ENCODE measurements at places on chromosomes 13 and 19. TPM values are rescaled to one million over a fixed set of nuclear protein-coding genes. Genes with fewer than 3 reads are reported as not detected.
A peak's percentile ranks its signal among the peaks of the same experiment; 100 is the strongest.

DNA sequence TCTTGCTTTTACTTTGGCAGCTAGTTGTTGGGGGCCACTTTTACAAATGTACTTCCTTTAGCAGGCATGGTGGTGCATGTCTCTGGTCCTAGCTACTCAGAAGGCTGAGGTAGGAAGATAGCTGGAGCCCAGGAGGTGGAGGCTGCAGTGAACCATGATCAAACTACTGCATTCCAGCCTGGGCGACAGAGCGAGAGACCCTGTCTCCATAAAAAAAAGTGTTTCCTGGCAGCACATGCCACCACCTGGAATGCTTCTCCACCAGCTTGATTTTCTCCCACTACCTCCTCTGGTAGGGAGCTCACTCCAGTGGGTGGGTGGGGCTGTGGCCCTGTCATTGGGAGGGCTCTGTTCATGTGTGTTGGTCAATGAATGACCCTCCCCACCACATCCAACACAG is 12.5 kb downstream of the FZR1 start:
- H3K4me3 ChIP-seq: no peak overlapping the region
- H3K27ac ChIP-seq: no peak overlapping the region
- H3K4me1 ChIP-seq: no peaks in the 10 kb centered on the region
- H3K27me3 ChIP-seq: no peaks in the 10 kb centered on the region

GRCh38 chr19:49458567-49458903 is 5.5 kb downstream of the ALDH16A1 start:
- no peak overlapping the region for H3K4me3 ChIP-seq
- no peak for DNase-seq
- H3K36me3 ChIP-seq: no peaks in the 10 kb centered on the region

IFNL1 gene
- not detected for total RNA-seq

- H3K27me3 ChIP-seq: no peaks in the 10 kb centered on the region
- H3K36me3 ChIP-seq: no peaks in the 10 kb centered on the region
- no peak overlapping the region for H3K4me3 ChIP-seq
- H3K4me1 ChIP-seq: no peaks in the 10 kb centered on the region
- peak; percentile 4 for DNase-seq
These were observed 334.6 kb downstream of the MYO16 start for GRCh38 chr13:108963846-108964600.

KLF2 gene
- 4.8 TPM for total RNA-seq

DNA sequence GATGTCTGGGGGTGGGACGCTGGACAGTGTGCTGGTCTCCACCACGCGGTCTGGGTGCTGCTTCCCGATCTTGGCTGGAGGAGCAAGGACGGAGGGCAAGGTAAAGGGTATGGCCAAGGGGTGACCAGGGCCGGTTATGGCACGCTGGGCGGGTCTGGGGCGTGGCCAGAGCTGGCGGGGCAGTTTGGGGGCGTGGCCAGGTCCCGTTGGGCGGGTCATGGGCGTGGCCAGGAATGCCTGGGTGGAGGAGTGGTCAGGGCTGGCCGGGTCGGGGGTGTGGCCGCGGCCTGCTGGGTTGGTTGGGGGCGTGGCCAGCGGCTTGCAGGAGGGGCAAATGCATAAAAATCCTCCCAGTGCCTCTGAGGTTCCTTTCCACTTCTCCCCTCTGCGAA is 19.2 kb downstream of the GPX4 start:
- H3K27me3 ChIP-seq: no peaks in the 10 kb centered on the region
- H3K4me3 ChIP-seq: no peak overlapping the region
- peak; percentile 76 for DNase-seq

ZNF709 gene
- 2.2 TPM for total RNA-seq

CEACAM4 gene
- total RNA-seq: not detected

GRCh38 chr19:18333680-18334079 is 6.7 kb upstream of the PGPEP1 start:
- H3K4me3 ChIP-seq: no peak overlapping the region
- H3K36me3 ChIP-seq: no peaks in the 10 kb centered on the region
- H3K4me1 ChIP-seq: no peaks in the 10 kb centered on the region
- no peaks in the 10 kb centered on the region for H3K27me3 ChIP-seq
- DNase-seq: no peak

DNA sequence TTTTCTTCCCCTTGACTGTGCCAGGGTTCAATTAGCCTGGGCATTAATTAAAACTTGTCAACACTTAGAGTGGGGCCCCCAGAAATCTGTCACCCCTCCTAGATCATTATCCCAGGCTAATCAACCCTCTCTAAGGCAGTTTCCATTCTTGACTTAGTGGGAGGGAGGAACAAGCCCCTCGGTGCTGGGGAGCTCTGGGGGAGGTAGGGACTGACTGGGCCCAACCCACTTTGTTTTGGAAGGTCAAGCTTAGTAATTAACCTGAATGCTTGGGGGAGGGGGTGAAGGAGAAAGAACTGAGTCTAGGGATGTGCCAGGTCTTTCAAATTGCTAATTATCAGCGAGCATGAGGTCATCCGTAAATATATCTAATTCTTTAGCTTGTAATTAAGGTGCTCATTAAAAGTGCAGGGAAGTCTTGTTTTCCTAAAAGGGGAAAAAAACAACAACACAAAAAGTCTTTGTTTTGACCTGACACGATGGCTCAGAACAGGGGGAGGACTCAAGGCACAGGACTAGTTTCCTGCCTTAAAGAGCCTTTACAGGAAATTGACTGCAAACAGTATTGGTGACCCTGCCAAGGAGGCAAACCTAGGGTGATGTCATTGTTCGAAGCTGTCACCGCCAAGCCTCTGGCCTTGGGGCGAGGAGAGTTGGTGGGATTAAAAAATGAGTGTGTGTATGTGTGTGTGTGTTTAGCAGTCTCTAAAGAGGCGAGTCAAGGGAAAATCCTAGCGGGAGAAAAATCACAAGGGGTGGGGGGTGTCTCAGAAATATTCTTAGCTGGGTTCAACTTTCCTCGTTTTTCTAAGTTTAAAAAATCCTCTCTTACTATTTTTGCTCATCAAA is 19.4 kb downstream of the ACTN4 start:
- peak overlapping the region; percentile 24 for H3K4me3 ChIP-seq
- peaks cover 45% of the 10 kb centered on the region for H3K36me3 ChIP-seq
- DNase-seq: peak; percentile 65
- no peaks in the 10 kb centered on the region for H3K27me3 ChIP-seq
- peaks cover 73% of the 10 kb centered on the region for H3K4me1 ChIP-seq

CYP2B6 gene
- not detected for total RNA-seq

CEBPG gene
- 24.6 TPM for total RNA-seq

GRCh38 chr19:14248578-14249011 is 42.6 kb upstream of the ADGRL1 start:
- H3K36me3 ChIP-seq: no peaks in the 10 kb centered on the region
- H3K27ac ChIP-seq: no peak overlapping the region
- peaks cover 5% of the 10 kb centered on the region for H3K4me1 ChIP-seq
- no peaks in the 10 kb centered on the region for H3K27me3 ChIP-seq
- H3K4me3 ChIP-seq: peak overlapping the region; percentile 62

DNA sequence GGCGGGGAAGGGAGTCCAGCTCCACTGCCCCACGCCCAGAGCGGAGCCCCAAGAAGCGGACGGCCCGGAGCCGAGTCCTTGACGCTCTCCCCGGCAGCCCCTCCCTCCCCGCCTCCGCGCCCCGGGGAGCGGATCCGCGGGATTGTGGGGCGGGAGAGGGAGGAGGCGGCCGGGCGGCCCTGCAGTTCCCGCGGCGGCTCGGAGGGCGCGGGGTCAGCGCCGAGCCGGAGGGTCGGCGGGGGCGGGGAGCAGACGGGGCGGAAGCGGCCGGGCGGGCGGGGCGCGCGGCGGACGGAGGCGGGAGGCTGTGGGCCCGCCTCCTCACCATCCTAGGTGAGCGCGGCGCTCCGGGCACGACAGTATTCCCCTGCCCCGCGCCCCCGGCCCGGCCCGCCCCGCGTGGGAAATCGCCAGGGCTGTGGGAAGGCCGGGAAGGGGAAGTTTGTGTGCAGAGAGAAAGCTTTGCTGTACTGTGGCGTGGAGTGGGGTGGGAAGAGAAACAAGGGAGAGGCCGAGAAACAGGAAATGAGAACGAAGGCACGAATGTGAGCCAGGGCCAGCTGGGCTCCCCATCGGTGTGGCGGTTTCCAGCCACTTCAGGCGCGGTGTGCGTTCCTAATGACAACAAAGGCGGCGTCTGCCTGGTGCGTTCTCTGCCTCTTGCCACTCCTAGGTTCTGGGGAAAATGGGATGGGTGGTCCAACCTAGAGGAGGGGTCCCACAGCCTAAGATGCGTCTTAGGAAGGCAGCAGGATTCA is 1.3 kb upstream of the KLF12 start:
- peak overlapping the region; percentile 71 for H3K27ac ChIP-seq
- DNase-seq: peak; percentile 63
- no peaks in the 10 kb centered on the region for H3K27me3 ChIP-seq

GRCh38 chr13:111874981-111875380 is 192.0 kb upstream of the SOX1 start:
- H3K27me3 ChIP-seq: peaks cover 27% of the 10 kb centered on the region
- no peak for DNase-seq
- H3K36me3 ChIP-seq: no peaks in the 10 kb centered on the region
- no peaks in the 10 kb centered on the region for H3K4me1 ChIP-seq
- H3K27ac ChIP-seq: no peak overlapping the region
- no peak overlapping the region for H3K4me3 ChIP-seq

DNA sequence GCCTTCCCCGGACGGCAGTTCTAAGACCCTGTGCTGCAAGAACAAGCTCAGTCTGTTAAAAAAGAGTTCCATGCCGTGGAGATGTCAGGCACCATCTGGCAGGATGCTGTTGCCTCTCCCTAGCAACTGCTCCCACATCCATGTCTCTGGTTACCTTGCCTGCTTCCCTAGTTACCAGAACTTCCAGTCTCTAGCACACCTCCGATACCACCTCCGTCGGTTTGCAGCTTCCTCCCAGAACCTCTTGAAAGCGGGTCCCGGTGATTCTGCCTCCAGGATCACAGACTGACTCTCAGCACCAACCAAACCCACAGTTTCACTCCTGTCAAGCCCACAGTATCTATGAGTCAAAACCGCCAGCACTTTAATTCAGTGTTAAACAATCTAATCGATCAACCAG is 55.4 kb downstream of the KCTD12 start:
- H3K27me3 ChIP-seq: no peaks in the 10 kb centered on the region
- peaks cover 5% of the 10 kb centered on the region for H3K4me1 ChIP-seq
- DNase-seq: no peak
- H3K36me3 ChIP-seq: no peaks in the 10 kb centered on the region

OR10H1 gene
- not detected for total RNA-seq

DNA sequence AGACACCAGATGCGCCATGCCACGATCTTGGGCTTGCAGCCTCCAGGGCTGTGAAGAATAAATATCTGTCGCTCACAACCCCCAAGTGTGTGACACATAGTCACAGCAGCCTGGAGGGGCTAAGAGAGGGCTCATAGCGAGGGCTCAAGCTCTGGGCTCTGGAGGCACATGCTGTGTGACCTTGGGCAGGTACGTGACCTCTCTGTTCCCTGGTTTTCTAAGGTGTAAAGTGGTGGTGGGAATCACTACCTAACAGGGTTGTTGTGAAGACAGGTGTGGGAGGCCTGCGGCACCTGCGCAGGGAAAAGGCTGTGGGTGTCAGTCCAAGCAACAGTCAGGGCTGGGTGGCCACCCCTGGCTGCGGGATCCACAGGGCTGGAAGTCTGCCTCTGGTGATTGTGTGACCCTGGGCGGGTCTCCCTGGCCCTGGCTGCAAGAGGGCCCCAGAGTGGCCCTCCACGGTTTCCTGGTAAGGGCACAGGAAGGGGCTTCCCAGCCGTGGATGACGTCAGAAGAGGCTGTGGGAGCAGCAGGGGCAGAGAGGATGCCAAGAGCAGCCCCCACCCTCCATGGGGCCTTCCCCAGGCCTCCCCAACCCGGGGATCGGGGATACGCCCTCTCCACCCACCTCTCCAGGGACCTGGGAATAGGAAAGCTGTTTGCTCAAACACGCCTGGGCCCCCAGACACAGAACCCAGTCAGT is 218.8 kb upstream of the SGCG start:
- H3K4me1 ChIP-seq: no peaks in the 10 kb centered on the region
- H3K27ac ChIP-seq: no peak overlapping the region
- H3K27me3 ChIP-seq: no peaks in the 10 kb centered on the region
- no peak overlapping the region for H3K4me3 ChIP-seq
- no peaks in the 10 kb centered on the region for H3K36me3 ChIP-seq

GRCh38 chr13:99191900-99192399 is 8.7 kb upstream of the UBAC2 start:
- peak; percentile 65 for DNase-seq
- peak overlapping the region; percentile 12 for H3K4me3 ChIP-seq
- H3K27me3 ChIP-seq: no peaks in the 10 kb centered on the region
- peak overlapping the region; percentile 59 for H3K27ac ChIP-seq

- no peaks in the 10 kb centered on the region for H3K36me3 ChIP-seq
- H3K27ac ChIP-seq: no peak overlapping the region
- H3K4me1 ChIP-seq: peaks cover 7% of the 10 kb centered on the region
- peak; percentile 18 for DNase-seq
- H3K27me3 ChIP-seq: no peaks in the 10 kb centered on the region
These were observed 396 bp downstream of the RTN2 start for GRCh38 chr19:45496349-45496953.

DNA sequence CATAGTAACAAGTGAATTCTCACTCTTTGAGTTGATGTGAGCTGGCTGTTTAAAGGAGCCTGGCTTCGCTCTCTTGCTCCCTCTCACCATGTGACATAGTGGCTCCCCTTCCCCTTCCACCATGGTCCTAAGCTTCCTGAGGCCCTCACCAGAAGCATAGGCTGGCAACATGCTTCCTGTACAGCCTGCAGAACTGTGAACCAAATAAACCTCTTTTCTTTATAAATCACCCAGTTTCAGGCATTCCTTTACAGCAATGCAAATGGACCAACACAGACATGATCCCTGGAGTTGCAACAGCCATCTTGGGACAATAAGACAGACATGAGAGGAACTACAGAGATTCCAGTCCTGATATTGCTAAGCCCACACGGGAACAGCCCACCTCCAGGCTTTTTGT is 12.6 kb downstream of the TEAD2 start:
- peaks cover 48% of the 10 kb centered on the region for H3K36me3 ChIP-seq
- no peaks in the 10 kb centered on the region for H3K4me1 ChIP-seq
- no peak for DNase-seq
- no peaks in the 10 kb centered on the region for H3K27me3 ChIP-seq

PLA2G4C gene
- total RNA-seq: 0.63 TPM

GRCh38 chr13:27425158-27425917 is 919 bp downstream of the GTF3A start:
- peaks cover 20% of the 10 kb centered on the region for H3K36me3 ChIP-seq
- peak; percentile 4 for DNase-seq
- H3K27ac ChIP-seq: peak overlapping the region; percentile 78

DNA sequence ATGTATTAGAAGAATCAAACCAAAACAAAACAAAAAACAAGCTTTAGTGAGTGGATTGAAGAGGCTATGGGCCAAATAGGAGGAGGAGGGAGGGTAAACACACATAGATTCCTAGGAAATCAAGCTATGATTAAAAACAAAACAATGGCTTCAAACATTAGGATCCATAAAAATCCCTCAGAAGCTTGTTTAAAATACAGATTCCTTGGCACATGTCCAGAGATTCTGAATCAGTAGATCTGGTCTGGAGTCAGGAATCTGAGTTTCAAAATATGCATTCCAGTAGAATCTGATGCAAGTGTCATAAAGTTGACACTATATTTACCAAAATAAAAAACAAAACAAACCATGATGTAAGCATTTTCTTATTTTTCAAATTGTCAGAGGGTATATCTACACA is 692.8 kb upstream of the SGCG start:
- H3K27ac ChIP-seq: no peak overlapping the region
- no peaks in the 10 kb centered on the region for H3K4me1 ChIP-seq
- no peaks in the 10 kb centered on the region for H3K36me3 ChIP-seq

GRCh38 chr13:20988909-20989655 is 72.3 kb downstream of the LATS2 start:
- peaks cover 5% of the 10 kb centered on the region for H3K36me3 ChIP-seq
- no peaks in the 10 kb centered on the region for H3K4me1 ChIP-seq

Measured in PC-3 (cell line).